AG04449 (cell line): ENCODE measurements at places on chromosomes 1 and 21.

GRCh38 chr1:17636612-17637011, 97.1 kb downstream of the ARHGEF10L start:
- no peak for DNase-seq

- no peak for DNase-seq
These were observed 7.4 kb upstream of the TLR5 start for GRCh38 chr1:223150443-223150842.

DNA sequence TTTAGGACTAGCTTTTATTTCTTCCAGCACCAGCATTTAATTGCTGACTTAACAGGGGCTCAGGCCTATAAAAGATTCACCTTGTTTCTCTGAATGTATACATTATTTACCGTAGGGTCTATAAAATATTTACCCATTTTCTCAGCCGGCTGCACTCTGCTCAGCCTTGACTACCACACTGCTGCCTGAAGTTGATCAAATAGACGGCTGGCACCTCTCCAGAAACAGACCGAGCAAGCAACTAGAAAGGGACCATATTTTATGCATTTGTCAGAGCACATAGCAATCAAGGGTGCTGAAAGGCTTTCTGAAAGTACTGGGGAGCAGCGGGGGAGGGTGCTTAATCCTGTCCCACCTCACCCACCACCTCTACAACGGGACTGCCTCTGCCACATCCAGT, 64.7 kb upstream of the FGGY start:
- DNase-seq = no peak

DNA sequence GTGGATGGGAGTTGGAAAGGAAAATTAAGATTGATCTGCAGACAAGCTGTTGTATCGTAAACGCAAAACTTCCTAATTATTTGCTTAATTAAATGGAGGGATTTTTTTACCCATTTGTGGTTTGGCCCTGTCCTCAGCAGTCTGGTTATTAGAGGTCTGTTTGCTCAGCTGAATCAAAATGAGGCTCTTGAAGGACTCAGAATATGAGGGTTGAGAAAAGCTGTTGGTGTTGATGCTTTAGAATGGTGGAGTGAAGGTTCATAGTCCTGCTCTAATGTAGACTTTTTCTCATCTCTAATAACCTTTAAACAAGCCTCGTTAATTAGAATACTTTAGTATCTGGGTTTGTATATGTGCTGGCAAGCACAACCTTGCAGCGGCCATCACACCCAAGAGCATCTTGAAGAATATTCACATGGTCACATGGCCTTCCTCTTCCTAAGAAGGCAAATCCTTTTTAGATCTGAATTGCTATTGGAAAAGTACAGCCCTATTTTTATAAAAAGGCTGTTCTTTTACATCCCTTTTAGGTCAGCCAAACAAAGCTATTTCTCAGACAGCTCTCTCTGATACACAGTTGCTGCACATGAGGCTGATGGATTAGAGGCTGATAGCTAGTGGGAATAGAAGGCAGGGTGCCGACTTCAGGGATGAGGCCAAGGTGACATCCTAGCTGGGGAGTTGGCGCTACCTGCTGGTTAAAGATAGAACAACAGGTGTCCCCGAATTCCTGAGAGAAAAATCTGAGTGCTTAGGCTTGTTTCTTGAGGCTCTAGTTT, 53.8 kb downstream of the MACF1 start:
- no peak for DNase-seq

GRCh38 chr1:174623324-174624035, 175.7 kb downstream of the GPR52 start:
- no peak for DNase-seq

GRCh38 chr1:47940779-47941178, 56.4 kb downstream of the TRABD2B start:
- no peak for DNase-seq

- DNase-seq = no peak
These were observed 1.3 kb upstream of the SLC50A1 start for GRCh38 chr1:155134322-155134721.

GRCh38 chr1:54556110-54556509, 8.1 kb downstream of the ACOT11 start:
- DNase-seq = no peak

DNA sequence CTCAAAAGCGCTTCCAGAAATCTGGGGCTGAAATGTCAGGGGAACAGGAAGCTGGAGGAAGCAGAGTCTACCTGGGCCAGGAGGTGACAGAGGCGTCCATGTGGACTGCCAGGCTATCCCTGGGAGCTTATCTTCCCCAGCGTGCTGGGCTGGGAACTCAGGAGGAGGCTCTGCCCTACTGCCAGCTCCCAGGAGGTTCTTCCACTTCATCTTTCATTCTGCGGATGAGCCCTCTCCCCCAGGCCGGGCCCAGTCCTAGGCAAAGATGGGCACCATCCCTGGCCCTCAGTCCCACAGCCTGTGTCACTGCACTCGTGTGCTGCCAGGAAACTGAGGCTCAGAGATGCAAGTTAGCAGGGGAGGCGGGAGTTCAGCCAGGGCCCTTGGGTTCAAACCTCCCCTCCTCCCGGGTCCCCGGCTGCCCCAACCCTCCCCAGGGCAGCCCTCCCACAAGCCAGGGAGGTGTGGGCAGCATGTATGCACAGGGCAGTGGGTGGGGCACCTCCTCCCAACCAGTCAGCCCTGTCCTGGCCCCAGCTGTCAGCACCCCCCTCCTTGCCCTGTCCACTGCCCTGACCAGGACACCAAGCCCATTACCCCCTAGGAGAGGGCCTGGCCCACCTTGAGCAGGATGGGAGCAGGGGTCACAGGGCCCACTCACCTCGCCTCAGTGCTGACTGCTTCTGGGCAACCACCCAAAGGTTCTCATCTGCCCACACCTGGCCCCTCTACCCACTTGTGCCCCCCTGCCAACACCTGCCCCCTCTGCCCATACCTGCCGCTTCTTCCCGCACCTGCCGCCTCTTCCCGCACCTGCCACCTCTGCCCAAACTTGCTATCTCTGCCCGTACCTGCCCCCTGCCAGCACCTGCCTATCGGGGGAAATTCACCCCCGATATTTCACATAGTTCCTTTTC, 226.0 kb downstream of the NPHP4 start:
- DNase-seq = no peak

GRCh38 chr1:93905734-93906133, 3.5 kb downstream of the GCLM start:
- no peak for DNase-seq

GRCh38 chr1:26907071-26907917, 6.5 kb downstream of the NR0B2 start:
- DNase-seq = peak; percentile 21

DNA sequence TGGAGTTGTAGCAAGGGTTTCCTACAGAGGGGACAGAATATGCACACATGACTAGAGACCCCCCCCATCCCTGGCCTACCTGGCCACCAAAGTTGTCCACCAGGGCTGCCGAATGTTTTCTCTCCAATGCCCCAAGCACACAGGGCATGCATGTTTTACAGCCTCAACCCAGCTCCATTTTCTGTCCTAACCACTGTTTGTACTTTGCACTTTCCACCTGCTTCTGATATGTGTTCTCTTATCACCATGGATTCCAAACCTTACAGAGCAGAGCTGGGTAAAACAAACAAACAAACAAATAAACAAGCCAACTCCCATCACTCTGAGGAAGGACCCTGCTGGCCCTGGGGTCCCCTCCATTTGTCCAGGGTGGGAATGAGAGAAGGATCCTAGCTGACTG, 27.3 kb downstream of the CLIC6 start:
- DNase-seq = no peak

DNA sequence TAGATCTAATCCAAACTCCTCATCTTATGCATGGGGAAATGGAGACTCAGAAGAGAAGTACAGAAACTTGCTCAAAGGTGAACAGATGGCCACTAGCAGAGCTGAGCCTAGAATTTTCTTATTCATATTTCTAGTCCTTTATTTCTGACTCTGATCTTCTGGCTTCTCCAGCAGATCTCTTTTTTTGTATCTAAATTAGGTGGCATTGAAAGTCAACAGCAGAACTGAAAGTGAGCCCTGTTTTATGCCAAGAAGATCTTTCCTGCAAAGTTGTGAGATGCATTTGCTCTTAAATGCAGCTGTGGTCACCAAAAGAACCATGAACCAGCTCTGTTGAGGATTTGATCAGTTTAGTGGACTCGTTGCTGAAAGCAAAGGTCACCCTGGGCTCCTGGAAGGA, 75.5 kb downstream of the KAZN start:
- DNase-seq = no peak

GRCh38 chr21:40819071-40819900, 27.7 kb downstream of the DSCAM start:
- DNase-seq = no peak

- DNase-seq = no peak
These were observed 1.6 kb downstream of the TCEA3 start for GRCh38 chr1:23422941-23423340.

- DNase-seq = no peak
These were observed 95.6 kb upstream of the GPR52 start for GRCh38 chr1:174352117-174352516.

DNA sequence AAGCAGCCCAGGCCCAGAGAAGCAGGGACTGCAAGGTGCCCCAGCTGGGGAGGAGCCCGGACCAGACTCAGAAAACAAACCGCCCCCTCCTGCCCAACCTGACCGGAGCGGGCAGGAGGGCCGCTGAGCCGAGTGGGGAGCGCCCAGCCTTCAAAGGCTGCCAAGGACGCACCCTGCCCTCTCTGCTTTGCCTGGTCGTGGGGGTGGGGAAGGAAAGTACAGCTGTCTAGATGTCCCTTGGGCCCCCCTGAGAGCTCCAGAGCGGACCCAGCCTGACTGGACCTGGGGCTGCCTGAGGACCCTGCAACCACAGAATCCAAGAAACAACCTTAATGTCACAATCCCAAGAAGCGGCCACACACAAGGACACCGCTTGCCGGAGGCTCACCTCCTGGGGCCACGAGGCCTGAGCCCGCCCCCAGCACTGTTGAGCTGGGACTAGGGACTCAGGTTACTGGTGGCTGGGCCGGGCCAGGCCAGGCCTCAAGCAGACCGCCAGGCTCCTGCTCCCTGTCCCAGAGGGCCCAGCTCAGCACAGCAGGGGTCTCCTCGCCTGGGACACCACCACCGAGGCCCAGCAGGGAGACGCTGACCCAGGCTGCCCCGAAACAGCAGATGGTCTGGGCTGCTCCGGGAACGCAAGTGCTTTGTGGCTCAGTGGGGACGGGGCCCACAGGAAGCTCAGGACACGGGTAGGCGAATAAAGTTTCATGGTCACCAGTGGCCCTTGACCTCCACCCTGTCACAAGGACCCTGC, 1.4 kb downstream of the DVL1 start:
- no peak for DNase-seq
